ENCODE measurements at places on chromosomes 2 and 18.

- H3K27me3 ChIP-seq = peaks cover 2% of the 10 kb centered on the region
- H3K27ac ChIP-seq = no peak overlapping the region
- H3K36me3 ChIP-seq = no peaks in the 10 kb centered on the region
Observed at GRCh38 chr2:207483066-207483465, 46.7 kb upstream of the CREB1 start.

DNA sequence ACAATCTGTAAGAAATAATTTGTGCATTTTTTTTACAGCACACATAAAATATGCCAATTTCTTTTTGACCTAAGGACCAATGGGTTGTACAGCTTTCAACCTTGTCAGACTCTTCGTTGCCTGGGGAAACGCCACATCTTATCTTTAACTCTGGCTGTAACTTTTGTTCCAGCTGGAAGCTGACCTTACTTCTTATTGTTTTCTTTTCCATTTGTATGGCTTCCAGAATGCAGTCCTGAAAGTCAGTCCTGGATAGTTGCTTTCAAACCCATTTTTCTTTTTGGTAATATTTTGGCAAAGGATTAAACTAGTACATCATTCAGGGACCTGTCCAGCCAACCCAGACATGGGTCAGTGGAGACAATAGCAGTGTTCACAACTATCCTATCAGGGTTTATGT, 686.5 kb upstream of the CDH2 start:
- no peak overlapping the region for H3K27ac ChIP-seq
- no peaks in the 10 kb centered on the region for H3K4me1 ChIP-seq
- no peaks in the 10 kb centered on the region for H3K36me3 ChIP-seq

GRCh38 chr2:69985216-69985615, 23.8 kb upstream of the ASPRV1 start:
- DNase-seq = no peak
- no peaks in the 10 kb centered on the region for H3K27me3 ChIP-seq
- no peaks in the 10 kb centered on the region for H3K36me3 ChIP-seq
- H3K27ac ChIP-seq = no peak overlapping the region
- H3K4me3 ChIP-seq = no peak overlapping the region

DNA sequence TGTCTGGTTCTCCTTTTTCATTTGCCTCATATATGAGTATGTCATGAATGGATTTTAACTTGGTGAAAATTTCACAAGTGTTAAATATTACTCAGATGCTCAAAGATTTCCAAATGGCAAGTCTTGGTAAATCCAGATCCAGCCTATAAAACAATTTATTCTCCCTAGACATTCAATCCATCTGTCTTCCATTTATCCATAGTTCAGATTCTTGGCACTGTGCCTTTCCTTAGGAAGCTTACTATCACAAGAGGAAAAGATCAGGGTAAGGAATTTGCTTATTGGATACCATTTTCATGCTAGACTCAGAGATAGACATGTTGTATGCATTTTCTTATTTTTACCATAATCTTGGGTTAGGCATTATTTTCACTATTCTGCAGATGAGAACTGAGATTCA, 72.5 kb upstream of the LRRTM1 start:
- no peak for DNase-seq
- no peaks in the 10 kb centered on the region for H3K4me1 ChIP-seq
- H3K36me3 ChIP-seq = no peaks in the 10 kb centered on the region
- no peak overlapping the region for H3K27ac ChIP-seq

GRCh38 chr2:207073801-207074678, 91.7 kb downstream of the KLF7 start:
- H3K27ac ChIP-seq = peak overlapping the region; percentile 79
- peak; percentile 39 for DNase-seq
- H3K27me3 ChIP-seq = no peaks in the 10 kb centered on the region
- peak overlapping the region; percentile 71 for H3K4me3 ChIP-seq
- peaks cover 46% of the 10 kb centered on the region for H3K4me1 ChIP-seq
- peaks cover 5% of the 10 kb centered on the region for H3K36me3 ChIP-seq

- peaks cover 17% of the 10 kb centered on the region for H3K4me1 ChIP-seq
- peaks cover 2% of the 10 kb centered on the region for H3K36me3 ChIP-seq
- DNase-seq = no peak
- peaks cover 43% of the 10 kb centered on the region for H3K27me3 ChIP-seq
- H3K4me3 ChIP-seq = no peak overlapping the region
Observed at GRCh38 chr2:130966775-130967490, 126.3 kb downstream of the FAM168B start.

DNA sequence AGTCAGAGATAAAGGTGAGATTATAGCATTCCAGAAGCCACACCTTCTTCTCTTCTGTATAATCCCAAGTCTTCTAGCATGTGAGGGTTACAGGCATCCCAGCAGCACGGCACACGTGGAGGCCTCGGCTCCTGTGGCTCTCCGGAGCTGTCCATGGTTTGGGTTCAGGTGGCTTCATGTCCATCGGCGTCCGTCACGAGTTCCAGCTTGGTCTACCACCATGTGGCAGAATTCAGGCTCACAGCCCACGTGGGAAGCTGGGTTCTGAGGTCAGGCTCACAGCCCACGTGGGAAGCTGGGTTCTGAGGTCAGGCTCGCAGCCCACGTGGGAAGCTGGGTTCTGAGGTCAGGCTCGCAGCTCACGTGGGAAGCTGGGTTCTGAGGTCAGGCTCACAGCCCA, 378.3 kb upstream of the SALL3 start:
- no peaks in the 10 kb centered on the region for H3K27me3 ChIP-seq
- DNase-seq = no peak
- no peak overlapping the region for H3K27ac ChIP-seq
- no peaks in the 10 kb centered on the region for H3K36me3 ChIP-seq

DNA sequence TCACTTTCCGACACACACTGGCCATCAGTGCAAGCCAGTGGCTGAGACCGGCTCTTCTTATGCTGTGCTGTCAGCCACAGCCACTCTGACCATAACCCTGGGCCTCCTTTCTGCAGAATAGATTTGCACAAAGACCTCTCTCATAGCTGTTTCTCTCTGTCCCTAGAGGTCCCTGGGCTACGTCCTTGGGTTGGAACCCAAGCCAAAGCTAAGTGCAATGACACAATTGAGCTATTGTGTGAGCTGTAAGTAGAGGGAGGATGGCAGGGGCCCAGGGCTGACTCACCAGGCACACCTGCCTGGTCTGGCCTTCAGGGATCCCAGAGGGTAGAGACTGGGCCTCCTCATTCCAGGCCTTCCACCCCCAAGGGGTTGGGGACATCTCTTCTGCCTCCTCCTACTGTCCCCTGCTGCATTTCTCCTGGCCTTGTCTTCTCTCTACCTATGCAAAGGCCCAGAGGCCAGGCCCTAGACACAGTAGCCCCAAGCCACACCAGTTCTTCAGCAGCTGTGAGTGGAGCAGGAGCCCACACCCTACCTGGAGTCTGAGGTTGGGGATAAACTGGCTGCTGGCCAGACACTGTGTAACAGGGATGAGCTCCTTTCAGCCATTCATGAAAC, 174.6 kb downstream of the NCK2 start:
- H3K4me3 ChIP-seq = no peak overlapping the region
- no peaks in the 10 kb centered on the region for H3K27me3 ChIP-seq
- H3K36me3 ChIP-seq = peaks cover 19% of the 10 kb centered on the region
- no peak for DNase-seq

DNA sequence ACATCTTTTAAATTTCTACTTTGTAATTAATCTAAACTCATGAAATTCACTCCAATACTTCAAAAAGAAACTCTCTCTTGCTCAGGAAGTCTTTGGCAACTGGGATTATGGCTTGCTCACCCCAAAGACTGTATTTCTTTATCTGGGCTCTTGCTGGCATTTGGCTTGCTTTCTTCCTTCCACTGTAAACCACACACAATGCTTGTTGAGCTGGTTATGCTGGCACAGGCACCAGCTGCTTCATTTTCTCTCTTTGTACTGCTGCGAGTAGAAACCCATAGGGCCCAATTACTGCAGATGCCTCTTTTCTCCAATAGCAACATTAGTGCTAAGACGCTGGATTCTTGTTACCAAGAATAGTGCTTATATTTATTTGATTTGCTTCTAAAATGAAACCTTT, 51.4 kb downstream of the SLC38A11 start:
- no peak overlapping the region for H3K27ac ChIP-seq
- no peaks in the 10 kb centered on the region for H3K36me3 ChIP-seq
- no peak for DNase-seq
- no peak overlapping the region for H3K4me3 ChIP-seq
- peaks cover 27% of the 10 kb centered on the region for H3K27me3 ChIP-seq

DNA sequence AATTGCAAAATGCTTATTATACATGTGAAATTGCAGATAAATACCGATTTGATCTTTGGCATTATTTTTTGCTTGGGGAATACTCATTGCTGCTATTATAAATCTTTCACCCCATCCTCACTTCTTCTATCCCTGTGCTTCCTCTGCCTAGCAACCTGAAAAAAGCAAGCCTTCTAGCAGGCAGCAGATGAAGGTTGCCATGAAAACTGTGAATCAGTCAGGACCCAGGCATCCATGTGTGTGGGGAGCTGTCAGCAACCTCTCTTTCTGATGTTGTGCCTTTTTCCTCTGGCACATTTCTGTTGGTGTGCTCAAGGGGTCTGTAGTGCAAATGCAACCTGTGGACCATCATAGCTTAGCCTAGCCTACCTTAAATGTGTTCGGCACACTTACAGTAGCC, 364.2 kb downstream of the LRRTM1 start:
- no peaks in the 10 kb centered on the region for H3K36me3 ChIP-seq
- no peaks in the 10 kb centered on the region for H3K4me1 ChIP-seq
- DNase-seq = no peak
- no peak overlapping the region for H3K27ac ChIP-seq
- H3K4me3 ChIP-seq = no peak overlapping the region

GRCh38 chr18:64202863-64203262, 54.0 kb upstream of the LINC00305 start:
- no peaks in the 10 kb centered on the region for H3K36me3 ChIP-seq
- DNase-seq = no peak
- H3K27ac ChIP-seq = no peak overlapping the region
- no peak overlapping the region for H3K4me3 ChIP-seq

- no peak overlapping the region for H3K27ac ChIP-seq
- H3K27me3 ChIP-seq = peaks cover 6% of the 10 kb centered on the region
- no peak for DNase-seq
- no peaks in the 10 kb centered on the region for H3K36me3 ChIP-seq
- H3K4me1 ChIP-seq = no peaks in the 10 kb centered on the region
- H3K4me3 ChIP-seq = no peak overlapping the region
Observed at GRCh38 chr2:240727439-240727838, 35.8 kb downstream of the AQP12A start.

DNA sequence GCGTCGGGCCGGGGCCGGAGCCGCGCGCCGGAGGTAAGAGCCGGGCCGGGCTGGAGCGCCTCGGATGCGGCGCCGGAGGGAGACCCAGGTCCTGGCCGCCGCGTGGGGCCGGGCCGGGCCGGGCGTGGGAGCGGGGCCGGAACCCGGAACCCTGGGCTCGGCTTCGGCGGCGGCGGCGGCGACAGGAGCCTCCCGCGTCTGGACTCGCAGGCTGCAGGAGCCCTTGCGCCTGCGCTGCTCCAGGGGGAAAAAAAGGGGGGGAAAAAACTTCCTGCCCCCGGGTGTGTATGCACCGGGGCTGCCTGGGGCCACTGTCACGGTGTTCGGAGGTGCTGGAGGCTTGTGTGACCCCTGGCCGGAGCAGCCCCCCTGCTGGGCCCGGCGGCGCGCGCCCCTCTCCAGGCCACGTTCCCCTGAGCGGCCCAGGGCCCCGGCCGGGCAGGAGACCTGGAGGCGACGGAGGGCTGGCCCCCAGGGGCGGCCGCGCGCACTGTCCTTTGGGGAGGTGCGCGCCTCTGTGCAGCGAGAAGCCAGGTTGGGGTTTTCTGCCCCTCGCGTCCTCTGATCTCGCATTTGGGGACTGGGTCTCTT, 864 bp downstream of the KLHL29 start:
- peaks cover 9% of the 10 kb centered on the region for H3K4me1 ChIP-seq
- H3K36me3 ChIP-seq = no peaks in the 10 kb centered on the region
- peaks cover 68% of the 10 kb centered on the region for H3K27me3 ChIP-seq
- H3K4me3 ChIP-seq = peak overlapping the region; percentile 75

DNA sequence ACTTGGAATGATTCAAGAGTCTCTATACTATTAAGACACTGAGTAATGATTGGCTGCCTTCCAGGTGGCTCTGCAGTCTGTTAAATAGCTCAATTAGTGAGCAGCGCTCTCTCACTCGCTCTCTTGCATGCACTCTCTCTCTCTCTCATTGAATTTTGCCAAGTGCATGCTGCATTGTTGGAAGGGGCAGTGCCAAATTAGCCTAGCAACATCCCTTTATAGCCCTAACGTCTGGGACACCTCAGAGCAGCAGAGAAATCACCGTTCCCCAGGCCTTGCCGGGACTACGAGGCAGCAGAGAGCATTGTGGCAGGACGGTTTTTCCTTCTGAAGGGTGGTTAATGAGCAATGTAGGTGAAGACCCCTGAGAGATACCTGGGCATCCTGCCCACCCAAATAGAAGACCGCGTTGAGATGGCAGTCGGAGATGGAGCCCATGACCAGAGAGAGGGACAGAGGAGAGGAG, 447.6 kb upstream of the POU3F3 start:
- no peak overlapping the region for H3K4me3 ChIP-seq
- H3K27me3 ChIP-seq = no peaks in the 10 kb centered on the region

- no peaks in the 10 kb centered on the region for H3K36me3 ChIP-seq
- H3K27ac ChIP-seq = no peak overlapping the region
- DNase-seq = no peak
- H3K27me3 ChIP-seq = no peaks in the 10 kb centered on the region
- no peak overlapping the region for H3K4me3 ChIP-seq
Observed at GRCh38 chr2:121144111-121144510, 140.9 kb downstream of the TFCP2L1 start.

- H3K27ac ChIP-seq = no peak overlapping the region
- no peak overlapping the region for H3K4me3 ChIP-seq
- no peaks in the 10 kb centered on the region for H3K27me3 ChIP-seq
Observed at GRCh38 chr18:45267622-45268021, 347.7 kb upstream of the SLC14A2 start.

DNA sequence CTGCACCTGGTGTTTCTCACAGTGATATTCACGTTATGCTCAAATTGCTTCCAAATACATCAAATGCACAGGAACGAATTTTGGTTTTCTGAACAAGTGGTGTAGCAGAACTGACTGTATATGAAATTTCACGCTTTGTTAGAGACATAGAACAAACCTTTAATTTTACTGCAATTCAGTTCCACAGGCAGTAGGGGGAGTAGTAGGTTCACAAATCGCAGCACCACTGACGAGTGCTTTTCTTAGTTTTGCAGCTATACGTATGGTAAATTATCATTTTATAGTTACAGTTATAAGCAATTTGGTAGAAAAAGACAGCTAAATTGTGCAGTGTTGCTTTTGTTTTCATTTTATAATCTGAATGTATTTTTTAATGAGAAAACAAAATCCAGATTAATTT, 113.3 kb downstream of the KIAA1328 start:
- no peaks in the 10 kb centered on the region for H3K36me3 ChIP-seq
- peak; percentile 1 for DNase-seq
- H3K27ac ChIP-seq = no peak overlapping the region
- no peaks in the 10 kb centered on the region for H3K4me1 ChIP-seq

- DNase-seq = no peak
- peaks cover 4% of the 10 kb centered on the region for H3K27me3 ChIP-seq
- H3K36me3 ChIP-seq = no peaks in the 10 kb centered on the region
- H3K4me3 ChIP-seq = no peak overlapping the region
- H3K4me1 ChIP-seq = peaks cover 4% of the 10 kb centered on the region
- no peak overlapping the region for H3K27ac ChIP-seq
Observed at GRCh38 chr2:113078350-113078839, 10.6 kb downstream of the IL1F10 start.

Measured in activated T-helper 1 cell treated with anti-CD3 and anti-CD28 coated beads, Interleukin-12 subunit alpha, Interleukin-12 subunit beta, Interleukin-2, Interleukin-4 antibody, amounts not matched to agents 30 ng/mL and 10 ng/mL and 1 ng/mL, durations not matched to agents 14 hours and 24 hours and 36 hours (primary cell).